ENCODE measurements at places on chromosomes 11 and 22. TPM values are rescaled to one million over a fixed set of nuclear protein-coding genes. Genes with fewer than 3 reads are reported as not detected.

DNA sequence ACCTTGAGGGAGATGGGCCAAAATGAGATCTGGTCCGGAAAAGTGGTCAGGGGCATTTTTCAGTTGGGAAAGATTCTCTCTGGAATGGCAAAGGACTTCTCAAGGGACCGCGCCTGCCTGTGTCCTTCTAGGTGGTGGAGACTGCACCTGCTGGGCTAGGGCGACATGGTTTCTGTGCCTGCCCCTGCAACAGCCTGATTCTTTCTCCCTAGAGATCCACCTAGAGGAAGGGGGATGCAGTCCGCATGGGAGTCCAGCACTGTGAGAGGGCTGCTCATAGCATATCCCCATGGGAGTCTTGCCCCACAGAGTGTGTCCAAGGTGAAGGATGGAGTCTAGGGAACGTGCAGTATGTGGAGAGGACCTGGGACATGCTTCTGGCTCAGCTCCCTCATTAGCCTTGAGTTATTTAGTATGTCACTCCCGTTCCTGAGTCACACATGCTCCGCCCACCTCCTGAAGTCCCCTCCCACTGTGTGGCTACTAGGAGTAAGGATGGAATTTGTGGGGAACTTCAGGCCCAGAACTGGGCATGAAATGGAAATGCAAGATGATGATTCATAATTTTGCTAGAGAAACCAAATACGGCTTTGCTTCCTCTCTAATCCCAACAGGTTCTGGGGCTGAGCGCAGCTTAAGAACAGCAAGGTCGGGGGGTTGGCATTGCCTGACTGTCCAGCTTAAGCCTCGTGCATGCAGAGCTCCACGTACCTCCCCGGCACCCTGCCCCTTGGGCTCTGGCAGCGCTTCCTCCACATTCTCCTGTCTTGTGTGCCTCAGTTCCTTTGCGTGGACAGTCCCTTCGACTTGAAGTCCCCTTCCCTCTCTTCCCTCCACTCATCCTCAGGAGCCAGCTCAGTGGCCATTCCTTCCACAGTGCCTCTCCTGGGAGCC is 35.0 kb downstream of the GRIK4 start:
- no peak overlapping the region for H3K4me3 ChIP-seq
- peaks cover 26% of the 10 kb centered on the region for H3K4me1 ChIP-seq
- H3K27ac ChIP-seq = peak overlapping the region; percentile 7
- DNase-seq = no peak

GRCh38 chr11:105274631-105275030 is 135.1 kb upstream of the CARD18 start:
- H3K4me1 ChIP-seq = no peaks in the 10 kb centered on the region
- H3K27me3 ChIP-seq = no peaks in the 10 kb centered on the region
- DNase-seq = no peak
- H3K4me3 ChIP-seq = no peak overlapping the region
- no peaks in the 10 kb centered on the region for H3K36me3 ChIP-seq

DNA sequence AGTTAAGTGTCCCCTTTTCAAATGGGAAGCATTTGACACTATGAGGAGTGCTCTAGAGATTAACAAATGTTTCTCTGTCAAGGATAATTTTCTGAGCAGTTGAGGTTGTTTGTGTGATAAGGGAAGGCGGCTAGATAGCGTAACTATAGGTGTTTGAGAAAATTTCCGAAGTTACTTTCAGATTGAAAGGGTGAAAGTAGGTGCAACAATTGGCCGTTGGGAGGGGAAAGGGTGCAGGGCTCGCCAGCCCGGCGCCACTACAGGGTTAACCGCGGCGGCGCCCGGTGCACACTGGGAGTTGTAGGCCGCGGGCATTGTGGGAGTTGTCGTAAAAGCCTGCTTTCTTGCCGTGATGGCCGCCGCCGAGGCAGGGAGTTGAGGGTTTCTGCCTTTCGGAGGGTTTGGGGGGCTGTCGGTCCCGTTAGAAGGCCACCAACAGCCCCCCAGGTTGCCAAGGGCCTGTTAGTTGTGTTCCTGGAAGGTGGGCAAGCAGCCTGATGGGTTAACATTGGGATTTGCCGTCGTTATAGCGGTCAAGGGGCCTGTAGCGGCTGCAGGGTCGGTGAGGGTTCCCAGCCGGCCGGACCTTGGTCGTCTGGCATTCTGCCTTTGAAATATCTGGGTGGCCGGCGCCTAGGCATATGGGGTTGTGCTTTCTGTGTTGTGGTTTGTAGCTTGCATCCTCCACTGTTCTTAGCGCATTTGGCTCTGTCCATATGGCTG is 36.5 kb upstream of the HSD17B12 start:
- peak overlapping the region; percentile 81 for H3K27ac ChIP-seq
- no peaks in the 10 kb centered on the region for H3K36me3 ChIP-seq

Gene TXNRD2
- 20.7 TPM for total RNA-seq

- peak; percentile 63 for DNase-seq
- peaks cover 68% of the 10 kb centered on the region for H3K36me3 ChIP-seq
- H3K4me1 ChIP-seq = peaks cover 25% of the 10 kb centered on the region
These were observed 8.1 kb upstream of the ANKRD13D start for GRCh38 chr11:67280788-67281551.

DNA sequence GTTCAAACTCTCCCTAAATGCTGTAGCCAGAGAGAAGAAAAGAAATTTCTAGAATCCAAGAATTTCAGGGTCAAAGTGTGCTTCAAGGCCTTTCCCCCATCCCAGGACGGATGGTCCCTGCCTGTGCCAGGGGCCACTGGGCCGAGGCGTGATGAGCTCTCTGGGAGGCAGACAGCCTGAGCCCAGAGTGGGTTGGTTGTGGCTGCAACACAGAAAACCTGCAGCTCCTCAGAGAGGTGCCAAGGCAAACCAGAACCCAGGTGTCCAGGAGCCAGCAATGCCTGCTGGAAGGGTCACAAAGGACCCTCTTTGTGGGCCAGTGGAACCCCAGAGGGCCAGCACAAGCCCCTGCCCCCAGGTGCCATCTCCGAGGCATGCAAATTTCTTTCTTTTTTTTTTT is 2.6 kb upstream of the APOL6 start:
- H3K4me3 ChIP-seq = no peak overlapping the region
- no peaks in the 10 kb centered on the region for H3K36me3 ChIP-seq
- DNase-seq = no peak
- H3K4me1 ChIP-seq = no peaks in the 10 kb centered on the region

GRCh38 chr22:19884954-19885751 is 30.5 kb upstream of the GNB1L start:
- H3K36me3 ChIP-seq = peaks cover 5% of the 10 kb centered on the region
- H3K27ac ChIP-seq = no peak overlapping the region
- no peaks in the 10 kb centered on the region for H3K27me3 ChIP-seq

- no peak for DNase-seq
- no peaks in the 10 kb centered on the region for H3K27me3 ChIP-seq
- no peak overlapping the region for H3K27ac ChIP-seq
- no peaks in the 10 kb centered on the region for H3K36me3 ChIP-seq
These were observed 13.8 kb downstream of the JAML start for GRCh38 chr11:118211006-118211405.

DNA sequence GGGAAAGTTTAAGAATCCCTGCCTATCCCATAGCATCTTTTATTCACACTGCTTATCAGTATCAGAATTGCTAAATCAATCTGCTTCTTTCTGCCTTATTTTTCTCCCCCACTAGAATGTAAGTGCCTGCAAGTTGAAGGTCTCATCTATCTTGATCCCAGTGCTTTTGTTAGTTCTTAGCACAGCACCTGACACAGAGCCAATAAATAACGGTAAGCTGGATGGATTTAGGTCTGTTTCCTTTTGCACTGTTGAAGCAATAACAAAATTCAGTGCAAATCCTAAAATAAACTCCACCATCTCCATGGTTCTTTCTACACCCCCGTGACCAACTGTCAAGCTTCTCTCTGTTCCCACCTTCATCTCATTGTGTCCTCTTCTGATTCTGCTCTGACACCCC is 36.7 kb upstream of the CD44 start:
- peaks cover 64% of the 10 kb centered on the region for H3K4me1 ChIP-seq
- H3K27ac ChIP-seq = peak overlapping the region; percentile 84
- H3K27me3 ChIP-seq = no peaks in the 10 kb centered on the region
- no peaks in the 10 kb centered on the region for H3K36me3 ChIP-seq
- DNase-seq = no peak

GRCh38 chr11:17734986-17735817 is 621 bp downstream of the KCNC1 start:
- peak; percentile 77 for DNase-seq
- H3K4me3 ChIP-seq = peak overlapping the region; percentile 52
- peaks cover 37% of the 10 kb centered on the region for H3K27me3 ChIP-seq
- no peaks in the 10 kb centered on the region for H3K4me1 ChIP-seq
- H3K36me3 ChIP-seq = no peaks in the 10 kb centered on the region

- no peak for DNase-seq
- no peaks in the 10 kb centered on the region for H3K36me3 ChIP-seq
- H3K4me3 ChIP-seq = no peak overlapping the region
- H3K27me3 ChIP-seq = no peaks in the 10 kb centered on the region
- H3K27ac ChIP-seq = no peak overlapping the region
These were observed 24.5 kb downstream of the ADM start for GRCh38 chr11:10329356-10329755.

DNA sequence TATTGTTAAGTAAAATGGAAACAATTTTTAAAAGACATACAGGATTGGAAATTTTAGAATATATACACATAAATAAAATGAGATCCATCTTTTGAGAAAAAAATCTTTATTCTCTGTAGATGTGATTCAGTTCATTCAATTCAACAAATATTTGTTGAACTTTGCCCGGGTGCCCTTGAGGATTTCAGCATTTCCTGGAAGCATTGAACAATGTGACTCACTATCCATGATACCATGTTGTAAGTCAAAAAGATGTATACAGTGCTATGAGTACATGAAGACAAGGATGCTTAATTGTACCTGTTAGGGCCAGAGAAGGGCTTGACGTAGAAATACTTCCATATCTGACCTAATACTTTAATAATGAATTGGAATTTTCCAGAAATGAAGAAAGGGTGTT is 353.7 kb downstream of the METTL15 start:
- no peaks in the 10 kb centered on the region for H3K36me3 ChIP-seq
- no peaks in the 10 kb centered on the region for H3K4me1 ChIP-seq
- no peak overlapping the region for H3K4me3 ChIP-seq
- H3K27me3 ChIP-seq = no peaks in the 10 kb centered on the region

DNA sequence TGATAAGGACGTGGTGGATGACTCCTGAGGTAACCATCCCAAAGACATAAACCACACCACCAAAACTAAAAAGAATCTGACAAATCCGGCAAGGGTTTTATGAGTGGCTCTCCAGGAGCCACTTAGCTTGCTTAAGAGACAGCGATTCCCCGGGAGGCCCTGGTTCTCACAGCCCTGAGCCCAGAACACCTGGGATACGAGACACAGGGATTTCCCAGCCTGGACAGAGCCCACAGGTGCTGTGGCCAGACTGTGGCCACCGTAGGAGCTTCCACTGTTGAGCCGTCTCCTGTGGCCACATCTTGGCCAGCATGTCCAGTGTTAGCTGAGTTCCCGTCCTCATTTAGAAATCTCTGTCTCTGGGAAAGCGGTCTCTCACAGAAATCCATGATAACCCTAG is 71.2 kb upstream of the ASPHD2 start:
- no peaks in the 10 kb centered on the region for H3K27me3 ChIP-seq
- no peaks in the 10 kb centered on the region for H3K4me1 ChIP-seq
- no peak overlapping the region for H3K27ac ChIP-seq
- no peaks in the 10 kb centered on the region for H3K36me3 ChIP-seq

Gene ART1
- total RNA-seq = not detected

DNA sequence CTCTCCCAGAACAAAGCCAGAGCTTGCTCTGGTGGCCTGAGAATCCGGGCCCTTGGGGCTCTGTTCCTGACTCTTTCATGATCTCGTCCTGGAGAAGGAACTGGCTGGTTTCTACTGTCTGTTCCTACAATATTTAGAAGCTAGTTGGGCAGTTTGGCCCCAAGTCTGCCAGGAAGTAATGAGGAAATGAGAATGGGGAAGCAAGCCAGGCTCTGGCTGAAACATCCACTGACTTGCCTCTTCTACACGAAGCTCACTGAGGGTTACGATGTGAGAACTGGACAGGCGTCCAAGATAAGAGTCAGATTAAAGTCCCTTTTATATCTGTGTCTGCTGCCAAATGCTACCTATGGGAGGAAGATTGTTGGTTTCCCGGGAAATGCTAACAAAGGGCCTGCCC is 110.0 kb upstream of the KIRREL3 start:
- H3K27ac ChIP-seq = no peak overlapping the region
- no peak overlapping the region for H3K4me3 ChIP-seq
- no peaks in the 10 kb centered on the region for H3K27me3 ChIP-seq

- no peaks in the 10 kb centered on the region for H3K4me1 ChIP-seq
- no peaks in the 10 kb centered on the region for H3K36me3 ChIP-seq
- peaks cover 13% of the 10 kb centered on the region for H3K27me3 ChIP-seq
- H3K27ac ChIP-seq = no peak overlapping the region
- peak; percentile 60 for DNase-seq
- H3K4me3 ChIP-seq = no peak overlapping the region
These were observed 5.2 kb downstream of the GRIK4 start for GRCh38 chr11:120516461-120517389.

- no peak for DNase-seq
- no peaks in the 10 kb centered on the region for H3K4me1 ChIP-seq
- H3K27me3 ChIP-seq = peaks cover 13% of the 10 kb centered on the region
These were observed 1.6 kb upstream of the MTNR1B start for GRCh38 chr11:92967867-92968266.

DNA sequence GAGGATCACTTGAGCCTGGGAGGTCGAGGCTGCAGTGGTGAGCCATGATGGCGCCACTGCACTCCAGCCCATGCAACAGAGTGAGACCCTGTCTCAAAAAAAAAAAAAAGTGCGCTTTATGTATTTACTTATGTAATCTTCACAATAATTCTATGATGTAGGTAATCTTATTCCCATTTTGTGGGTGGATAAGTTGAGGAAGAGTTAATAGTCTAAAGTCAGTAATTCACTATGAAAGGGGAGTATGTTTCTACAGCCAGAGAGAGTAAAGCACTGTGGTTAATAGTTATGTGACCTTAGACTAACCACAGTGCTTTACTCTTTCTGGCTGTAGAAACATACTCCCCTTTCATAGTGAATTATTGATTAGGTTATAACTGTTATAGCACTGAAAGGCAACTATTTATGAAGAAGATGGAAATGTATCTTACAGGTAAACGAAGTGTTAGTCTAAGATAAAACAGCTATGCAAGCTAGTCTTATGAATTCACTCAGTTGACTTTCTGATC is 11.9 kb downstream of the CTR9 start:
- H3K4me1 ChIP-seq = no peaks in the 10 kb centered on the region
- H3K4me3 ChIP-seq = no peak overlapping the region
- no peaks in the 10 kb centered on the region for H3K27me3 ChIP-seq
- DNase-seq = no peak
- peaks cover 53% of the 10 kb centered on the region for H3K36me3 ChIP-seq
- H3K27ac ChIP-seq = no peak overlapping the region

DNA sequence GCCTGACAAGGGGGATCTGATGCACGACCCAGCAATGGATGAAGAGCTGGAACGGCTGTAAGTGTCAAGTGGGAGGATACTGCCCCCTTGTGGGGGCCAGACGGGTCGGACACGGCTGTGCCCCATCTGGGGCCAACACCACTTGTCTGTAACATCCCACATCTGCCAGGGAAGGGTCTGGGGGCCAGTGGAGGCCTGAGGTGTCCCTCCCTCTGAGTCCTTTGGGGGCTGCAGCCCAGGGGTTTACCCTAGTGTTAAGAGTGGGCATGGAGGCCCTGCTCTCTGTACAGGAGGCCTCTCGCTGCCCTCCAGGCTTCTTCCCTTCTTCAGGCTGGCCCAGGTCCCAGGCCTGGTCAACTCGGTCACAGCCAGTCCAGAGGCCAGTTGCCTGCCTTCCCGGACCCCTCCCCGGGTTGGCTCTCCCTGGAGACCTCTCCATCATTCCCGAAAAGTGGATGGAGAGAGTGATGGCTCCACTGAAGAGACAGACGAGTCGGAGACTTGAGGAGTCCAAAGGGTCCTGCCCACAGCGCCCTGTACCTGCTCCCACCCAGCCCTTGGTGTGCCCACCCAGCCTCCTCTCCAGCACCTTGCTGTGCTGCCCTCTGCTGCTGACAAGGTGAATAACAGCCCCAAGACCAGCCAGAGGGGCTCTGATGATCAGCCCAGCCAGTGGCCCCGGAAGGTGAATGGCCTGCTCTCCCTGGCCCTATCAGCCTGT is 15.4 kb downstream of the ARFGAP2 start:
- H3K27ac ChIP-seq = no peak overlapping the region
- DNase-seq = peak; percentile 81
- no peaks in the 10 kb centered on the region for H3K27me3 ChIP-seq
- H3K36me3 ChIP-seq = peaks cover 20% of the 10 kb centered on the region

All from sigmoid colon (tissue), 7 donors.